CD4-positive, alpha-beta T cell (primary cell): ENCODE measurements at places on chromosomes 3 and 15.

GRCh38 chr15:66679657-66680108, 22.4 kb upstream of the SMAD6 start:
- no peak for DNase-seq

GRCh38 chr3:197511853-197512635, 43.7 kb downstream of the BDH1 start:
- no peak for DNase-seq

- no peak for DNase-seq
Measured at GRCh38 chr15:43913026-43913780, 86.4 kb downstream of the WDR76 start.

DNA sequence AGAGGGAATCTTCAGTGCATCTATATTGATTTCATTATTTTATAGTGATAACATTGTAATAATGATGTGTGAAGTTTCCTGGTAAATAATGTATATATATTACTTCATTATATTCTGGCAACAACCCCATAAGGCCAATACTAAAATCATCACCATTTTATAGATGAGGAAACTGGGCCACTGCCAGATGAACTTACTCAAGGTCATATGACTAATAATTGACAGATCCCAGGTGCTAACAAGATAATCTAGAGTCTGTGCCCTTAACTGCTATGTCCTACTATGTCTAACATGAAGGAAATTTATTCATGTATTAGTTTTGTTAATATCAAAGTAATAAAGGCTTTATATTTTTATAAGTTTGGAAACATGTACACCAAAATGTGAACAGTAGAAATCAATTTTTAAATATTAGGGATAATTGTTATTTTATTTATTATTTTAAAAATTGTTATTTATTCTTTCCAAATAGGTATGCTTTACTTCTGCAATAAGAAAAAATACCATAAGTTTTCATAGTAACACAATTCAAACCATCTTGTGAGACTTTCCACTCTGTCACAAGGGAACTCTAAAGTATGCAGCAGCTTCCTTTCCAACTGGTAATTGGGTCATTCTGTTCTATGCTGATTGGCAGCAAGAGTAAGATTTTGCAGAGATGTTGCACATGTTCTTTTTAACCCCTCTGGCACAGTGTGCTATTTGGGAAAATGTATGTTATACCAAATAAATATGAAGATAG, 90.8 kb upstream of the CMC1 start:
- no peak for DNase-seq

DNA sequence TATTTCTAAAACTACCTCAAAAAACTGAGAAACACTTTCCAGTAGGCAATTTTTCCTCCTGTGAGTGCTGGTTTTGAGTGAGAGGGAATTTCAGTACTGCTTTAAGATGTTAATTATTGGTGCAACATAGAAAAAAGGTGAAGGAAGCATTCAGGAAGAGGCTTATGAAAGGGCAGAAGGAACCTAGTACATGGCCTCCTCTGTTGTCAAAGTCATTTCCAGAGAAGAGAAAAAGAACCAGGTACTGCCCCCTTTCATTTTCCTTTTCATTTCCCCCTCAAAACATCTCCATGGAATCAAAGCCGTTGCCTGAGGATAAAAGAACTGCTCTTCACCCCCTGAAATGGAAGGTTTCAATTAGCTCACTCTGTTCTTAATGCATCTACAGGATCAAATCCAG, 19.8 kb downstream of the RARRES1 start:
- DNase-seq, result no peak

DNA sequence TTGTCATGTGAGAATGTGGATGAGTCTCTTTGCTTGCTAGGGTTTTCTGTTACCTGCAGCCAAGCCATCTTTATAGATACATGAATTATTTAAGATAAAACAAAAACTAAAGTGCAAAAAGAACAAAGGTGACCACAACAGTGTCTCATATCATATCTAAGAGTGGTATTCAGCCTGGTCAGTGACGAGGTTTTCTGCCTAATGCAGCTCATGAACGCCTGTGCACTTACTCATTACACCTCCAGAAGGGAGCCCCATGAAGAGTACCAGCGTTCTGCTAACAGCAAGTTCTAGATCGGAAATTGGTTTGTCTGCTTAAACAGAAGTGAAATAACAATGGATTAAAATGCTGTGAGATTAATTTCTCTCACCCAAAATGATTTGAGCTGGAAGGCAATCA, 19.2 kb downstream of the PXYLP1 start:
- DNase-seq, result no peak

DNA sequence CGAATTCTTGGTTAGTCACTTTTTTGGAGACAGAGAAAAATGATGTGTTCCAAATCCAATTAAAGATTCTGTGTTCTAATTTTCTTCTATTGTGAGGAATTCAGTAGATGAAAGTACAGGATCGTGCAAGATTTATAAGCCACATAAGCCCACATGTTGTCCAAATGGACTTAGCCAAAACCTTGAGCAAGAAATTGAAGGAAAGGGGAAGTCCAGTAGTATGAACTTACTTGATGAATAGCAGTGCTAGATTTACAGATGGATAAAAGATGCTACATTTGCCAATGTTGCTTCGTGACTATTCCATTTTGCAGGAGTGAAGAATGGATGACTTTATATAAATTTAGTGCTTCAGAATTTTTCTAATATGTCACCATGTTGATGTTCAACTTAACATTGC, 120.0 kb upstream of the ATP11B start:
- no peak for DNase-seq

- no peak for DNase-seq
Measured at GRCh38 chr3:58779934-58780333, 113.4 kb upstream of the FAM3D start.

DNA sequence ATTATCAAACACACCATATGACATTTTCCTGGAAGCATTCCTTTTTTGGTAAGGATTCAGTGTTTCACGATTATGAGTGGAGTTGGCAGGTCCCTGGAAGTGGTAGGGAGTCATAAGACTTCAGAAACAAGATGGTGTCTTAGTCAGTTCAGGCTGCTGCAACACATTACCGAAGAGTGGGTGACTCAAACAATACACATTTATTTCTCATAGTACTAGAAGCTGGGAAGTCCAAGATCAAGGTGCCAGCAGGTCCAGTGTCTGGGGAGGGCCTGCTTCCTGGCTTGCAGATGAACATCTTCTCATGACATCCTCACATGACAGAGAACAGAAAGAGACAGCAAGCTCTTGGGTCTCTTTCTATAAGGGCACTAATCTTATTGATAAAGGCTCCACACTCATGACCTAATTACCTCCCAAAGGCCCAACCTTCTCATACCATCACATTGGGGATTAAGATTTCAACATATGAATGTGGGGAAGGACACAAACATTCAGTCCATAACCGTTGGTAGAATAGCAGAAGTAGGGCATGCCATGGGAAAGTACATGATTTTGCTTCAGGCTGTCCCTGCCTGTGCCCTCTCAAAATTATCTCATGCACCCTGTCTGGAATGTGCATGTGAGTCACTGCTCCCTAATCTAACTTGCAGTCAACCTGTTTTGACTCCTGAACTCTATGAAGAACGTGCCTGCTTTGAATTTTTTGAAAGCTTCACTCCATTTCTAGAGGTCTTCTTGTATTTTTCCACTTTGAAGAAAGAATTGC, 72.5 kb downstream of the GTPBP8 start:
- DNase-seq, result no peak

DNA sequence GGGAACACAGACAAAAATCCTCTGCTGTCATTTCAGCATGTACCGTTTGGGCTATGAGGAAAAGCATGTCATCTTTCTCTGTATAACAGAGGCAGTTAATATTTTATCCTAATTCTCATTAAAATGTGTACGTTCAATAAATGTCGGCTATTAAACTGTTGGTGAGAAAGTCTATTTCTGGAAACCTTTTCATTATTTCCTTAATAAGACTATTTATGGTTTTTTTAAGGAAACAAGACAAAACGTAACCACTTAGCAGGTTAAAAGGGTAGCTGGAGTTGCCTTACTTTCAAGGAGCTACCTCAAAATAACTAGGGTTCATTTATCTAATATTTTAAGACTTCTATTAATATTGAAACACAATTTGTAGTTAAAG, 1.8 kb upstream of the STT3B start:
- no peak for DNase-seq

- DNase-seq, result no peak
Measured at GRCh38 chr3:133464573-133464972, 64.7 kb downstream of the BFSP2 start.

GRCh38 chr3:118938183-118938961, 96.3 kb downstream of the IGSF11 start:
- DNase-seq, result no peak

DNA sequence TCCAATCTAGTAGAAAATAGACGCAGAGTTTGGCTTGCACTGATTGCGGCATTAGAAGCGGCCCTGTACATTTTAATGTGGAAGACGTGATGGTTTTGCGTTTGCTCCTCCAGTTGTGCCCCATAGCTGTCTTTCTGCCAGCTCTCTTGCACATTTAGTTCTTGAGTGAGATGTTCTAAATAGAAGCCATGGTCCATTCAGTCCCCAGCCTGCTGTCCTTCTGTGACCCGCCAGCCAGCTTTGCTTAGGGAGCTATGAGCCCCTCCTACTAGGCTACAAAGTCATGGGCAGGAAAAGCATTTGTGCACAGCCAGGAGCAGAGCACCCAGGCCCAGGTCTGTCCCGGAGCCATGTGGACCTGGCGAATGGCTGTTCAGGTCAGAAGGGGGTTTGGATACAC, 50.3 kb downstream of the APBA2 start:
- DNase-seq, result no peak

DNA sequence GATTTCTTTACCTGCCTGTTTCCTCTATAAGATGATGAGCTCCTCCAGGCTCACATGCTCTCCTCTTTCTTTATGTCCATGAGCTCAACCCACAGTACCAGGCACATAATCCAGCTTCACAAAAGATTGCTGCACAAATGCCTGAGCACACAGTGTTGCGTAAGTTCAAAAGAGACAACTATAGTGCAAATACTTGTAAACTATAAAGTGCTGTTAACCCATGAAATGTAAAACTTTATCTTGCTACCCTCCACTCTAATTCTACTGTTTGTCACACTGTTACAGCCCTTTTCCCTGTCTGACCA, 101.0 kb upstream of the LPP start:
- no peak for DNase-seq

- no peak for DNase-seq
Measured at GRCh38 chr3:195160257-195160898, 110.6 kb downstream of the XXYLT1 start.

- no peak for DNase-seq
Measured at GRCh38 chr15:85005319-85005718, 23.7 kb downstream of the PDE8A start.

DNA sequence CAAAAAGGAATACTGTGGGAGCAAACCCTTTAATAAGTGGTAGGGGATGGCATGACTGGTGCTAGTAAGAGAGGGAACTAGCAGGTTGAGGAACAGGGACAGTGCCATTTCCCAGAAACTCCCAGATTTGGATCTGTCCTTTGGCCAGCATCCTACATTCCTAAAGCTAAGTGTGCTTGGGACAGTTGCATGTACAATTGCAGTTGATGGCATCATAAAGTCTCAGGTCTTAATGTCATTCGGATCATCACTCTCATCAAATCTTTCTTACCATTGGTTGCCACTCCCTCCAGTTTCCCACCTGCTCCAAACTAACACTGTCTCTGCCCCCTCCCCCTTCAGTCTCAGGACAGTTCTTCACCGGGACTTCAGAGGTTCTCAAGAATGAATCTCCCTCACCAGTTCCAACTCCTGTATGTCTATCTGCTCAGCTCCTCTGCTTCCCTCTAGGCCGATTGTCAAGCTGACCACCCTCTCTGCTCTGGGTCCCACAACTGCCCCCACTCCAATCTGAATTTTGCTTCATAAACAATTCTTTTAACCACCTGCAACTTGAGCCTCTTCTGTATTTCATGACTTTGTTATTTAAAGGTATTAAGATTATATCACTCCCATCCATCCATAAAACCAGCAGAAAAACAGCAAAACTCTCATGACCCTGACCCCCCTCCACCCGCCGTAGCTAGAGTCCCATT, 260.8 kb downstream of the CGGBP1 start:
- no peak for DNase-seq

DNA sequence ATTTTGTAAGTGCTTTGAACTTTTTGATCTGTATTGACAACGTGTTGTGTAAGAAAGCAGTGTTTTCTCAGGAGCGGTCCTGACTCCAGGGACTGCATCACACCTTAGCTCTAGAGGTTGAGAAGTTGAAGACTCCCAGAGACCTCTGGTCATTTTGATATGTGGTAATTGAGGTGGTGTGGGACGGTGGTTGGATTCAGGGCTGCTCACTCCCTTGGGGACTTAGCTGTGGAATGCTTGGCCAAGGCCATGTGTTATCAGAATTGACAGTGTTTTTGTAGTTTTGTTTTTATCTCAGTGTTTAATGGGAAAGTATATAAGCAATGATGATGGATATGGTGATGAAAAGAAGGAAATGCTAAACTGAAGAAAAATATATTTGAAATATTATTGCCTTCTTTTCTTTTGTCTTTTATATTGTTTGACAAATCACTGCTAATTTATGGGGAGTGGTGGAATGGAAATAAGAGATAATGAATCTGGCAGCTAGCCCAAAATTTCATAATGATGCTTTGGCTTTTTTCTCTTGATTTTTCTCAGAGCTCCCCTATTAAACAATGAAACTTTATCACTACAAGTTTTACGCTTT, 16.0 kb downstream of the CMSS1 start:
- DNase-seq, result no peak

GRCh38 chr15:44812029-44812517, 75.7 kb downstream of the TRIM69 start:
- DNase-seq, result no peak

DNA sequence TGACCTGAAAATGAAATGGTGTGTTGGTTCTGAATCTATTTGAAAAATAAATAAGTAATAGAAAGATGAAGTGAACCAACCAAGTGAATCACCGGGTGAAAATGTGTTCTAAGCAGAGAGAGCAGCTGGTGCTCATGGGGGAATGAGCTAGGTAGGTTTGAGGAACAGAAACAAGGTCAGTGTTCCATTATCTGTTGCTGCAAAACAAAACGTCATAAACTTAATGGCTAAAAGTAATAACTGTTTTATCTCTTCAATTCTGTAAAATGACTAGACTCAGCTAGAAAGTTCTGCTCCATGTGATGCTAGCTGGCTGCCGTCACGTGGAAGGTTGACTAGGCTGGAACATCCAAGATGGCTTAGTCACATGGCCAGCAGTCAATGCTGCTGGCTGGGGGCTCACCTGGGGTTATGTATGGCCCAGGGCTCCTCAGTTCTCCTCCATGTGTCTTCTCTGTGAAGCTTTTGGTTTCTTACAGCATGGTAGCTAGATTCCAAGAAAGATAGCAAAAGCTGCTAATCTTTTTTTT, 13.3 kb upstream of the SH3BP5 start:
- DNase-seq, result no peak

GRCh38 chr15:85943791-85944190, 135.9 kb upstream of the AGBL1 start:
- no peak for DNase-seq

GRCh38 chr15:80769829-80770705, 9.1 kb upstream of the CEMIP start:
- no peak for DNase-seq

- DNase-seq, result no peak
Measured at GRCh38 chr3:66991459-66991858, 6.6 kb upstream of the KBTBD8 start.

DNA sequence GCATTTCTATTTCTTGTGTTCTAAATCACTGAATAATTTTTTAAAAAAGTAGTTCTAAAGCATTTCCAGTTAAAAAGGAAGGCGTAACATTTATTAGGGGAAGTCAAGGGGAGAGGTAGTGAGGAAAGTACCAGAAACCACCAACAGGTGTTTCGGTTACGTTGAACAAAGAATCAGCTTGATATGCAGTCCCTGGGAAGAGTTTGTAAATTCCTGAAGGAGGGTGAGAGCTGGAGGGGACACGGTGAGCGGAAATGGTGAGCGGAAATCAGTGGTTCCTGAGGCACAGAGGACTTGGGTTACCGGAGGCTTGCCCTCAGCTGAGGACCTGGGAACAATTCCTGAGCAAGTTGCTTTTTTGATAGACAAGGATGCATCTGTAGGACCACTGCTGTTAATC, 17.8 kb downstream of the MAP2K1 start:
- DNase-seq, result no peak
